SK-N-DZ (cell line): ENCODE measurements at places on chromosomes 12 and 14.
A peak's percentile ranks its signal among the peaks of the same experiment; 100 is the strongest.

DNA sequence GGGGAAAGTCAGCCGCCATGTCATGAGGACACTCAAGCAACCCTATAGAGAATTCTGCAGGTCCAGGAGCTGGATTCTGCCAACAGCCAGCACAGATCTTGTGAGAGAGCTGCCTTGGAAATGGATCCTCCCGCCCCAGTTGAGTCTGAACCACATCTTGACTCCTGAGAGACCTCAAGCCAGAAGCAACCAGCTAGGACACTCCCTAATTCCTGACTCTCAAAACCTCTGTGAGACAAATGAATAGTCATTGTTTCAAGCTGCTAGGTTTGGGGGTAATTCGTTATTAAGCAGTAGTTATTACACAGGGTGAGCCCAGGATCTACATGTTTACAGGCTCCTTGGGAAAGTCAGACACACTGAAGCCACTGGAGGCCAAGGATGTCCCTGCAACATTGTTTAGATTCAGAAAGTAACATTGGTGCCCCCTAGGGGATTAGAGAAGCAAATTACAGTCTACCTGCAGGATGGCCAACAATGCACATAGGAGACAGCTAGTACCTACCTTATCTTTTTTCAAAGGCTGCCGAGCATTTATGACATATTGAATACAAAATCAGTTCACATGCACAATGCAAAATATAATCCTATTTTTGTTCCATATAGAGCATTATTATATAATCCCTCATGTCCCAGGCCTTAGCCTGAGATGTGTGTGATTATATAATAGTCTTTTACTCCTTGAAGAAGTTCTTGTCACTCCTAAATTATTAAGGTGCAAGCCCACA is 57.9 kb upstream of the FICD start:
- DNase-seq, result peak; percentile 66

DNA sequence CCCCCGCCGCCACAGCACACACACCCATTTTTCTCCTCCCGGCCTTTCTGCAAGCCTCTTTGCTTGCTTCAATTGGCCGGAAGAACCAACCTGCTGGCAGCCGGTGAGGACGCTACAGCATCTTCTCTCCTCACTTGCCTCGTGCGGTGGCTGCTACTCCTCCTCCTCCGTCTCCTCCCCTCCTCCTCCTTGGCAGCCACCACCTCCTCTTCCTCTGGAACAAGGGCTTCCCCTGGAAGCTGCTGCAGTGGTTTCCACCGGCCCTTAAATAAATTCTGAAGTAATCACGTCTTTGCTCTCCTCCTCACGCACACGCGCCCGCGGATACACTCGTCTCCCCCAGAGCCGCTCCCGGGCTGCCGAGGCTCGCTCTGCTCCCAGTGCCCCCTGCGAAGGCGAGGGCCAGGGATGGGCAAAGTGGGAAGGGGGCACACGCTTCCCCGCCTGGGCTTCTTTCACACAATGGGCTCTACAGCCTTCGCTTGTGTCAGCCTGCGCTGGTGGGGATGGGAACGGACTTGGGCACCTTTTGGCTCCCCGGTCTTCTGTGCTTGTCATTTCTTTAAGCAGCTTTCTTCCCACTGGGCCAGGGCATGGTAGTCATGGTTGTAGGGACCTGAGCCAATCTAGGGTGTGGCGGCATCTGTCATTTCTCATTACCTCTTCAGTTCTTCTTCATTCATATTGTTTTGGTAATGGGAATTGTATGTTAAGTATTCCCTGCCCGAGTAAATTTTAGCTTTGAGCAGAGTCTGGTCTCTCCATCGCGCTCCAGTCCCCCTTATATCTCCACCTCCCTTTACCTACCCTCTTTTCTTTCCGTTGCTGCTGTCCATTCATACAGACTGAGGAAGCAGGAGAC is at the start of gene PPFIA2:
PPFIA2 (minus strand) TSS at position 161 of the 862 bp plus-strand sequence.
- peak; percentile 81 for DNase-seq

DNA sequence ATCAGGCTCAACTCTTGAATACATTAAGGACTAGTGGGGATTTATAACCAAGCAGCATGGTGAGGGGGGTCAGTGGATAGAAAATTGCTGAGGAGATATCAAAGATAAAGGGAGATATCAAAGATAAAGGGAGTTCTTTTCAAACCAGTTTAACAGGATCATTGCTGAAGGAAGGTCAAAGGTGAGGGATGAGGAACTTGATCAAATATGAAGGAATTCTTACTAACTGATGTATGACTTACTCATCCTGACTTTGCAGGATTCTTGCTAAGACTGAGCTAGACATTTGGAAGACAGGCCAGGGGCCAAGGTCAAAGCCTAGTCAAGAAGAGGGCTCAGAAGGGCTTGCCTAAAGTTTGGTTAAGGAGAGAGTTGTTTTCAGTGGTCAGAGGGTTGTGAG is 4.8 kb downstream of the ABHD4 start:
- DNase-seq, result no peak

GRCh38 chr12:130083002-130083401 is 79.3 kb upstream of the FZD10 start:
- no peak for DNase-seq
